Activated gamma-delta T cell (primary cell): ENCODE measurements at places on chromosomes 2 and 18.

DNA sequence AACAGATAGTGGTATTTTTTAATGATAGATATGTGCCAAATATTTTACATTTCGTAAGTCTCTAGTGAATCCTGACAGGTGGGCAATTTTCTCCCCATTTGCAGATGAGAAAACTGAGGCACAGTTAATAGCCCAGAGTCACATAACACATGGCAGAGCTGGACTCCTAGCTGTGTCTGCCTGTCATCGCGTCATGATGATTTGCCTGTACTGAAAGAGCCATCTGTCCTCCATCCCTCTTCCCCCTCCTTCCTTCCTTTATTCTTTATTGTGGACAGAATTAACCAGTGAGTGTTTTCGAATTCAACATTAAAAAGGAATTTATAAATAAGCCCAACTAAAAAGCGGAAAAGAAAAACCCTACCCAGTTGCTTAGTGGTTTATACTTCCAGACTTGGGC is 3.2 kb downstream of the DNAJB2 start:
- DNase-seq, result no peak

DNA sequence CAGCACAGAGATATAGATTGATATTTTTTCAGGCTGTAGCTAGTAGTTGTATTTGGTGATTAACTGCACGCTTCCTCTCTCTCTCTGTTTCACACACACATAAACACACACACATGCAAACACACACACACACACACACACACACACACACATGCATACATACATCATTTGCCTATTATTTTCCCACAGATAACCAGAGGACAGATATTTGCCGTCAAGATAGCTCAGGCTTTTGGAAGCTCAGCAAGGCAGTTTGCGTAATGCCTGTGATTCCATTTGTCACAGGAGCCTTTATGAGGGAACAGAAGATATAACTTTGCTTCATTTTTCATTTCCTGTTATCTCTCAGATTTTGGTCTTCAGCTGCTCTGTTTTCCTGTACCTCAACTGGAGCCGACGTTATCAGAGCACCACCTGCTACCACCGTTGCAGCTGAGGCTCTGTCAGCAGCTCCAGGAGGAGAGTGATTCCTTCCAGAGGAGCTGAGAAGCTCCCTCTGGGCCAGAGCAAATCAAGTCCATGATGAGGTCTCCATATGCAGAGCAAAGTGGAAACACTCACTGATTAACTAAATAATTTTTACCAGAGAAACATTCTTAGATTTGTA is 341.9 kb upstream of the PIK3C3 start:
- DNase-seq, result no peak

DNA sequence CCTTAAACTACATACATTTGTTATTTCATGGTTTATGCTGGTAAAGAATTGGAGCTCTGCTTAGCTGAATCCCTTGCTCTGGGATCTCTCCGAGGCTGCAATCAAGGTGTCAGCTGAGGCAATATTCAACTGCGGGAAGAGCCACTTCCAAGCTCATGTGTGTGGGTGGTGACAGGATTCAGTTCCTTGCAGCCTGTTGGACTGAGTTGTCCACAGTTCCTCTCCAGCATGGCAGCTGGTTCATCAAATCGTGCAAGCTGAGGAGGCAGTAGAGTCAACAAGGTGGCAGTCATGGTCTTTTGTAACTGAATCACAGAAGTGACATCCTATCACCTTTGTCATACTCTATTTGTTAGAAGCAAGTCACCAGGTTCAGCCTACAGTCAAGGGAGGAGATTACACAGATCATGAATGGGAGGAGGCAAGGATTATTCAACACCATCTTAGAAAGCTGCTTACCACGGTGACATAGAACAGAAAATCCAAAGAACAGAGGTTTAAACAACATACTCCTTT is 56.9 kb downstream of the CTIF start:
- no peak for DNase-seq

DNA sequence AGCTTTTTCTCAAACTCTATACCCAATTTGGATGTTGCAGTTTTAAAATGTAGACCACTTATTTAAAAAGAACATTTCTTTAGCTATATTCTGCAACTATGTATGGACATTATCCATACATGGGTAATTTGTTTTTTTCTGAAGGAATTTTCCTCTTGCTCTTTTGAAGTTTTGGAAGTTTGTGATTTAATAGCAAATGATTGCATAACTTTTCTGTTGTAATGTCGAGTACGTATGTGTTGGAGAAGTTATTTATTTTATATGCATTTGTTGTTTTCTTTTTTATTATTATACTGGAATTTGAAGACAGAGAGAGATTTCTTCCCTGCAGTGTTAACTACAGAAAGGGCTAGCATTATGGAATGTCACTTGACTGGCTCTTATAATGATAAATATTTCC is 207.7 kb upstream of the FANCL start:
- DNase-seq, result no peak

DNA sequence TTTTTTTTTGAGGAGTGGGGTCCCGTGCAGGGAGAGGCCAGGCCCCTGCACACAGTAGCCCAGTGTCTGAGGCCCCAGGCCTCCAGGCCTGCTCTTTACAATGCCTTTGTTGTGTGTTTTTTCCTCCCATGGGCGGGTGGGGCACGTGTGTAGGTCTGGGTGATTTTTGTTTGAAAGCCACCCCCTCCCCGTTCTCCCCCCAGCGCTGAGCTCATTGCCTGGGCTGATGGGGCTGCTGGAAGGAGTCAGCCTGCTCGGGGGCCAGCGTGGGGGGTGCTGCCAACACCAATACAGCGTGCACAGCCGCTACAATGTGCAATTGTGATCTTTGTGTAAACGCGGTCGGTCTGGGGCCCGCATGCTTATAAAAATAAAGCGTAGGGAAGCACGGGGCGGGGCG is 142.7 kb downstream of the DYSF start:
- DNase-seq, result no peak

DNA sequence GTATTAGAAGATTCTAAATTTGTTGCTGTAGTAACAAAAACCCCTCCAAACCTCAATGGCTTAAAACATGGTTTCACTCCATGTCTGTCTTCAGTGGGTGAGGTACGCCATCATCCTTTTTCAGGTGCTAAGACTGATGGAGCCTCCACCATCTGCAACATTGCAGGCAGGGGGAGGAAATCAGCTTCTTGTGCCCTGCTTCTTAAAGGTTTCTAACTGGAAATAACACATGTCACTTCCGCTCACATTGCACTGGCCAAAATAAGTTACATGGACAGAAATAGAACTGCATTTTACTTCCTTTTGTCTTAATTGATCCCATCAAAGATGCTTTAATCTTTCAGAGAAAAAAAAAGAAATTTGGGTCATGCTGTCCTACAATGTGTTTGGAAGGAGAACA is 94.1 kb downstream of the GALNT3 start:
- no peak for DNase-seq

DNA sequence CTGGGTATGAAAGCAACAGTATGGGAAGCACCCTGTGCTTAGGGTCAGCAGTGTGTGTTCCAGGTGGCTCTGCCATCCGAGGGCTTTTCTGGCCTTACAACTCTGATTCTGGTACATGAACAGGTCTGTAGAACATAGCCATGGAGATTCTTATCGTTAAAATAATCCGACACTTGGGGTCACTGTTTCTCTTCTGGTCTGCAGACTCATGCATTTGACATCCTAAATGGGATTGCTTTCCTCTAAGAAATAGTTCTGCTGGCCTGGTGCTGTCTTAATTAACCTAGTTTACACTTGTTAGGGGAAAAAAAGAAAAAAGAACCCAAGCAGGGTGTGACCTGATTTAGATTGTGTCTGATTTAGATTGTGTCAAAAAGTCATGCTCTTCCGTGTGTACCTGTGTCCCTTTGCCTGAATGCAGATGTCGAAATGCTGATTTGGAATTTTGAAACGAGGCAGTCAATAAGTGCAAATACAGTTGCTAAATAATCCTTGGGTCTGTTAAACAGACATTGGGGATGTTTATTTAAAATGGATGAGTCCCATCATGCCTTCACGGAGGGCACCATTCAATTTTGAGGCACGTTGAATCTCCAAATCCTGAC is 59.6 kb downstream of the TRPM8 start:
- no peak for DNase-seq

DNA sequence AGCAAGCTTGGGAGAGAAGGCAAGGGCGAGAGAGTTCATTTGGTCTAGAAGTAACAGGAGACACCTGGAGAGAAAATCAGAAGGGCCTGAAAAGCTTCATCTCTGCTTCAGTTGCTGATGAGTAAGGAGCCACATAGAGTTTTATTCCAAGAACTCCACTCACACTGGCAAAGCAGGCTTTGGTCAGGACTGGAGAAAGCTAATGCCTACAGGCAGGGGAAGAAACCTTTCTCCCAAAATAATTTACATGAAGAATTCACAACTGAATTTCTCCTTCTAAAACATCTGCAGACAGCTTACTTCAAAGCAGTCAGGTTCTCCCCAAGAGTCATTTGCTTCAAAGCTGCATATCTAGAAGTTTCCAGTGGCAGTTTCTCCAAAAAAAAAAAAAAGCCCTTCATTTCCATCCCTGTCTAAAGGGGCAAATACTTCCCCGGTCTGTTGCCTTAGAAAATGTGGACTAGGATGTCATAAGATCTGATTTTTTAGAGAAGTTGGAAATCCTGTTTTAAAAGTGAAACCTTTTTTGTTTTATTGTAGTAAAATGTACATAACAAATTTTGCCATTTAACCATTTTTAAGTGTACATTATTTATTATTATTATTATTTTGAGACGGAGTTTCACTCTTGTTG is 46.3 kb downstream of the TMEM247 start:
- no peak for DNase-seq

DNA sequence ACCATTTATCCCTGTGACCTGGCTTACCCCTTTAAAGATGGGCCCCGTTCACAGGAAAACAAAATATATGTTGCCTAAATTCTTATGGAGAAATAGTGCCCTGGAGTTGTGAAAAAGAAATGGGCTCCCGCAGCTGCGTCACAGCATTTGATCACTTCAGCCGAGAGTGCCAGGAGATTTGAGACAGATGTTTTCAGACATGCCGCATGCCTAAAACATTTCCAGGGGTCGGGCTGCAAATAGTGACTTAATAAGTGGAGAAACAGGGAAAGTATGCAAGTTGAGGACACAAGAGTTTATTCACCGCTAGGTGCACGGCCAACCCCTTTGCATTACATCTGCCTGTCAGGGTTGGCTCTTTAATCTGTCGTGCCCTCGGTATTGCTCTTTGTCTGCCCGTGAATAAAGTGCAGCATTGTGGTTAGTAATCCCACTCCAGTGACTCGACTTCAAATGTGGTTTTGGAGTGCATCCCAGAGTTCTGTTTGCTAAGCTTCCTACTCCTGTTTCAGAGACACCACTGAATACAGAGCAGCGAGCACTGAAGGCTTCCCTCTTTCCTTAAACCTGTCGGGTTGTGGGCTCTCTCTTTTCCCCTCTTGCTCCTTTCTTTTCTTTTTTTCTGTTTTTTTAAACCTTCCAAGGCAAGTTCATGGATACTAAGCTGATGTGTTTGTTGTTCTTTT is 187.5 kb downstream of the LTBP1 start:
- no peak for DNase-seq

GRCh38 chr2:160324161-160324800 is 124.2 kb upstream of the ITGB6 start:
- DNase-seq, result no peak

DNA sequence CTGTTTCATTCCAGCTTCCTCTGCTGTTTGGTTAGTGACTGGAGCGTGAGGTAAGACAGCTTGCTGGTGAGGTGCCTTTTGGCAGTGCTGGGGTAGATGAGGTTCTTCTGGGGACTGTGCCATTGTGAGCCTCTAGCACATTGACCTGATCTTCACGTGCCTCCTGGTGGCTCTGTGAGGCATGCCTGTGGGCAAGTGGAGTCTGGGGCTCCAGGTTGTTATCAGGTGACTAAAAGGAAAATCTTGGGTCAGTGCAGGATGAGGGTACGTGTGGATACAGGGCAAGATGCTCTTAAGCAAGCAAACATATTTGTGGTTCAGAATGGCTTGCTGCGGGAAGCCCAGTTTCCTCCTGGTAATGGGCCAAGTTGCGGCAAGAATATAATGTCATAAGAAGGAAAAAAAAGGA is 75.4 kb downstream of the FHOD3 start:
- DNase-seq, result no peak
